ENCODE measurements at places on chromosomes 5 and 9.

- DNase-seq: no peak
Observed at GRCh38 chr9:137217276-137218211, 4.5 kb downstream of the RNF208 start.

GRCh38 chr9:92738661-92739081 lies 26.0 kb downstream of the BICD2 start:
- DNase-seq: no peak

- DNase-seq: no peak
Observed at GRCh38 chr9:30757723-30758122, 1626.7 kb upstream of the ACO1 start.

DNA sequence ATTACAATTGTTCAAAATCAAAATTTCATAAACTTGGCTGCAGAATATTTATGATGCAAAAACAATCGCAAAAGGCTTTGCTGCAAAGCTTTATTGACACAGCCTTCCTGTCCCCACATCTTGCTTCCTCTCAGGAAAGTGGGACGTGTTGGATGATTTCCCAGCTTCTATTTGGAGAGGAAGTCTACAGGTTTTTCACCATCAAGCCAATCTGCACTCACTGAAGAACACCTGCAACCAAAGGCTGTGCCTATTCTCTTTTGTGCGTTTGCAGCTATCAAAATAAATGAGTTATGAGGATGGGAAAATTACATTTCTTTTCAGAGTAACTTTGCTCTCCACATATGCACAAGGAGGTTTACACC lies 214.4 kb downstream of the PLK2 start:
- no peak for DNase-seq

- no peak for DNase-seq
Observed at GRCh38 chr5:125607018-125607417, 816.2 kb upstream of the GRAMD2B start.

- no peak for DNase-seq
Observed at GRCh38 chr9:89022902-89023301, 31.6 kb downstream of the S1PR3 start.
